ENCODE measurements at places on chromosomes 6 and 20. TPM values are rescaled to one million over a fixed set of nuclear protein-coding genes. Genes with fewer than 3 reads are reported as not detected.

Gene GNAS-AS1
- total RNA-seq, result 1.0 TPM

Gene KLHDC3
- 29.7 TPM for total RNA-seq

Gene CCN6
- total RNA-seq, result not detected

Gene C20orf96
- 0.33 TPM for total RNA-seq

Gene FOXA2
- total RNA-seq, result 63.3 TPM

Gene CST8
- not detected for total RNA-seq

Gene TMEM151B
- under 0.01 TPM for total RNA-seq

Gene RAD21L1
- total RNA-seq, result not detected

DNA sequence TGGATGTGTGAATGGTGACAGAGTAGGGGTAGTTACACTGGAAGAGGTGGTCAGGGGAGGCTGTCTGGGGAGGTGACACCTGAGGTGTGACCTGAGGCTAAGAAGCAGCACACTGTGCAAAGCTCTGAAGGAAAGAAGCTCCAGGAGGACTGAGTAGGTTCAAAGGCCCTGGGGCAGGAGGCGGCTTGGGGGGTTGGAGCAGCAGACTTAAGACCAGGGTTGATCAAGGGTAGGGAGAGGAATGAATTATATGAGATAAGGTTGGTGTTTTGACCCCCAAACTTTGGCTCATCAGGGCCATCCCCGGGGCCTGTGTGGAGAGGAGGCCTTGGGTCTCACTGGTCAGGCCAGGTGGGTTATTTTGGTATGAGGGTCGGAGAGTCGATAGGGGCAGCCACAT lies 166.1 kb downstream of the GRM4 start:
- no peak for DNase-seq

- no peak for DNase-seq
Observed at GRCh38 chr6:79334674-79335073, 100.2 kb upstream of the HMGN3 start.

DNA sequence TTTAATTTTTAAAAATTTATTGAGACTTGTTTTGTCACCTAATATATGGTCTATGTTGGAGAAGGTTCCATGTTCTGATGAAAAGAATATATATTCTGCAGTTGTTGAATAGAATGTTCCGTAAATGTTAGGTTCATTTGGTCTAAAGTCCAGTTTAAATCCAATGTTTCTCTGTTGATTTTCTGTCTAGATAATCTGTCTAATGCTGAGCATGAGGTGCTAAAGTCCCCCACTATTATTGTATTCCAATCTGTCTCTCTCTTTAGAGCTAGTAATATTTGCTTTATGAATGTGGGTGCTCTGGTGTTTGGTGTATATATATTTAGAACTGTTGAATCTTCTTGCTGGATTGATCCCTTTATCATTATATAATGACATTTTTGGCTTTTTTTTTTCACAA lies 15.5 kb downstream of the TRIM15 start:
- no peak for DNase-seq

GRCh38 chr6:128112494-128112893 lies 211.6 kb upstream of the THEMIS start:
- no peak for DNase-seq

DNA sequence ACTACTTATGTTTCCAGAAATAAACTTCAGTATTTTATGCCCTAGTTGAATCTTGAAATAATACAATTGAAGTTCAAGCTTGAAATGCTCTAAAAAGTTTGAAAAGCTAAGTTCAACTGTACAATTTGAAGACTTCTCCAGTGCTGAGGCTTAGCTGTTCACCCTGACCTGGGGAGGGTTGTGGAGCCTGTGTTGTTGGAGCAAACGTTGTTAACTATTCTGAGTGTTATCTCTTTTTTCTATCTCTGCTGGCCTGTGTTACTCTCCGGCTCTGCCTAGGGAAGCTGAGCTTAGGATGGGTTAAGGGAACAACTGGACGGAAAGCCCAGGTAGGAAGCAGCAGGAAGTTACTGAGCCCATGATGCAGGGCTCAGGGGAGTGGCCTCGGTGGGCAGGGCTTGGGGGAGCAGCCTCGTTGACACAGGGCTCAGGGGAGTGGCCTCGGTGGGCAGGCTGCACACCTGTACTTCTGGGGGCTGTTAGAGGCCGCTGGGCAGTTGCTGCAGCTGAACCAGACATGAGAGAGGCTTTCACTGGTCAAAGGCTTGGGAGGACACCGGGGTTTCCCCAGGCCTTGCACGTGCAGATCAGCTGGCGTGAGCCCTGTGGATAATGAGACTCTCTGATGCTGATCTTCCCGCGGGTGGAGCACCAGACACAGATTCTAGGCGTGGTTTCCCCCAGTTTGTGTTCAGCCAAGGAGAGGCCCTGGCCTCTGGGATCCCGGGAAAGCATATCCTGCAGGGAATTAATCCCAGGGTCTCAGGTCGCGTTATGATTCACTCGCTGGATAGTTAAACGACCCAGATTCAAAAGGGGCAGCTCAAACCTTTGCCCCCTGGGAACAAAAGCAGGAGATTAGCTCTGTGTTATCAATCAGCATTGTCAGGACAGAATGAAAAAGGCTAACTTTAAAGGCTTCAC lies 58.9 kb downstream of the ERMARD start:
- no peak for DNase-seq

DNA sequence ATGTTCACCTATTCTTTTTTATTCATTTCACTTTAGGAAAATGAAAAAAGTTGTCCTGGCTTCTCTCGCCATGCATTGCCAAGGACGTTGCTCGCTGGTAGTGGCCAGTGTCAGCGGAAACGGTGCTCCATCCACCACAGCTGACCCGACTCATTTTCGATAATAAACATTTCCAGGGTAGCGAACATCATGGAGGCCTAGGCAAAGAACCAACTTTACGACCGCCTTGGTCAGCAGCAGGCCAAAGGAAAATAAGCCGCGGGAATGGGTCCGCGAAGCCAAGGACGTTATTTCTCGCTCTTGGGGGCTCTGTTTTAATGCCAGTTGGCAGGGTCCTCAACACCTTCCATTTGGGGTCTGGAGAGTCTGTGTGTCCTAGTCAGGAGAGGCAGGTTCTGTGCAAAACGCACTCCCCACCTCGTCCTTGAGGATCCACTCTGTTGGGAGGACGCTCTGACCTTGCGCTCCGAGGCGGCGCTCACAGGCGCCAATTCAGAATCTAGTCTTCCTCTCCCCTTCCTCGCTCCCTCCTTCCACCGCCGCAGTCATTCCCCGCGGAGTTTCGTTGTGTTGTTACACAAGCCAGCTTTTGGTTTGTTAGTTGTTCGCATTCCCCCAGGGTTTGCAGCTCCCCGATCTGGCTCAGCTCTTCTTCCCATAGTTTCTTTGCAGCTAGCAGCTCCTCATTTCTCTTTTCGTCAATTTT lies 4.1 kb upstream of the PAX1 start:
- no peak for DNase-seq

DNA sequence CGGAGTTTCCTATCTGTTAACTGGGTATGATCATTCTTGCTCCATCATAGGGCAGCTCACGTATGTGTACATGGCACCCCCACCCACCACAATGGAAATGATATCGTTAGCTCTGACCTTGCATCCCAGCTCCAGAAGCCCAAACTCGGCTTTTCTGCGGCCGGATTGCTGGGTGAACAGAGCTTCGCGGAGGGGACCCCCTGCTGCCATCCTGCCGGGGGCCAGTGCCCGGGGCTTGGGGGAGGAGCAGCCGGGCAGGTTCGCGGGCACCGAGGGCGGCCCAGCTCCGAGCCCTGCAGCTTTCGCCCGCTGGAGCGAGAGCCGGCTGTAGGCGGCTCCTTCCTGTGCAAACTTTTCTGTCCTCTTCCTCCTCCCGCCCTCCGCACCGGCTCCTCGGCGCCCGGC lies 24.9 kb upstream of the FUCA2 start:
- peak; percentile 56 for DNase-seq

DNA sequence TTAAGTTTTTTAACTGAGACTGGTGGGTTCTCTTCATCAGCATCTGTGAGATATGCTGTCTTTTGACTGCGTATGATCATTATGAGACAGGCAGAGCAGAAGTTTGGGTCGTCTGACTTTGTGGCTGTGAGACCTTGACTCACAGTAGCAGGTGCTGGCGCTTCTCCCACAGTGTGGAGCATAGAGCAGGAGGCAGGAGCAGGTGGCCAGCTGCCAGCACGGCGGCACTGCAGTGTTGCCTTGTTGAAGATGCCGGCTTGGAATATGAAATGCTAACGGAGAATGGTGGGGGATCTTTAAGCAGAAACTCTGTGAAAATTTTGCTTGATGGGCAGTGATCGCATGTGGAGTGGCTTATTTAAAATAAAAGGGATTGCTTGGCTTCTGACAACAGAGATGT lies 105.0 kb downstream of the TIAM2 start:
- DNase-seq, result peak; percentile 60

GRCh38 chr20:62363920-62364851 lies 2.9 kb downstream of the LAMA5 start:
- peak; percentile 48 for DNase-seq

GRCh38 chr6:106988664-106989063 lies 14.1 kb upstream of the CD24 start:
- DNase-seq, result no peak

DNA sequence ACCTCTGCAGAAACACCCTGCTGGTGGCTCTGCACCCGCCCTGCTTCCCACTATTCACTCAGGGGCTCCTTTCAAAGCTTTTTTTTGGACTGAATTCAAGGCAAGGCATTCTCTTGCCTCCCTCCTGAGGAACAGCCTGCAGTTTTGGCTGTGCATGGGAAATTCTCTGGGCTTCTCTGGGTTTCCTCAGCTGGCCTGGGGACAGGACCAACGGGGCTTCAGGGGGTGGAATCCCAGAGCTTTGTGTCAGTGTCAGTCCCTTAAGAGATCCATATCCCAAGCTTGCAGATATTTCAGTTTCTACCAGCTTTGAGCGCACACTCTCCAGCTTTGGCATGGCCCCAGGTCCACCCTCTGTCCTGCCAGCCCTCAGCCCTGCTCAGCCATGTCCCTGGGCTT lies 2.0 kb downstream of the SCRT2 start:
- DNase-seq, result no peak

GRCh38 chr6:81105998-81106397 lies 646.5 kb downstream of the TENT5A start:
- DNase-seq, result no peak
